ENCODE measurements at places on chromosomes 7 and 10.

DNA sequence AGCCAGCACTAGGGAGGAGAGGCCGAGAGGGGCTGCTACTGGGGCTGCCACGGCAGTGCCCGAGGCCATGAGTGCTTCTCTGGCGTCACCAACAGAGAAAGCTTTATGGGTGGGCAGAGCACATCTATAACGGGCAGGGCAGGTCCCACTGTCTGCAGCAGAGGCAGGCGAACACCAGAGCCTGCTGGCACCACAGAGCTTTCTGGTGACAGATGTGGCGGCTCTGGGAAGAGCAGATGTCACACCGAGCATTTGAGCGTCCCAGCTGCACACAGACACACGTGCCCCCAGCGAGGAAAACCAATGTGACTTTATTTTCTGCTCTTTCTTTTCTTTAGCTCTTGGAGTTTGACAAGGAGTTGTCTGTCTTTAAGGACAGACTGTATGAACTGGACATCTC lies 20.5 kb downstream of the NKX6-2 start:
- no peak for DNase-seq

DNA sequence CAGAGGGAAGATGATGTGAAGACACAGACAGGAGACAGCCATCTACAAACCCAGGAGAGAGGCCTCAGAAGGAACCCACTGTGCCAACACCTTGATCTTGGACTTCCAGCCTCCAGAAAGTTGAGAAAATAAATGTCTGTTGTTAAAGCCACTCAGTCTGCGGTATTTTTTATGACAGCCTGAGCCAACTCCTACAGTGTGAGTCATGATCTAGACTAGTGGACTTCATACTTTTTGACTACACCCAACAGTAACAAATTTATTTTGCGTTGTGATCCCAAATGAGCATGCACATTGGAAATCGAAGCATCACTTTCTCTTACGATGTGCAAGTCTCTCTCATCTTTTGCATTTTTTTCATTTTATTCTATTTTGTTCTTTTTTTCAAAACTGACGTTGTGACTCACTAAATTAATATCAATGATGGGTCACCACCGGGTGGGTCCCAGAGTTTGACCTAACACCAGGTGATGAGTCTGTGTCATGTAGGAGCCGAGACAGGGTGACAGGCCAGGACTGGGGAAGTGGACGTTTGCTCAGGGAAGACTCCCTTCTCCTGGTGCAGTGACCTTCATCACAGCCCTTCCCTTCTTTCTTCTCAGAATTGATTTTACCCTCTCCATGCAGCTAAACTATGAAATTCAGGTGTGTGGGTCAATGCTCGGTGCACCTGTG lies 28.9 kb downstream of the PHYH start:
- no peak for DNase-seq

DNA sequence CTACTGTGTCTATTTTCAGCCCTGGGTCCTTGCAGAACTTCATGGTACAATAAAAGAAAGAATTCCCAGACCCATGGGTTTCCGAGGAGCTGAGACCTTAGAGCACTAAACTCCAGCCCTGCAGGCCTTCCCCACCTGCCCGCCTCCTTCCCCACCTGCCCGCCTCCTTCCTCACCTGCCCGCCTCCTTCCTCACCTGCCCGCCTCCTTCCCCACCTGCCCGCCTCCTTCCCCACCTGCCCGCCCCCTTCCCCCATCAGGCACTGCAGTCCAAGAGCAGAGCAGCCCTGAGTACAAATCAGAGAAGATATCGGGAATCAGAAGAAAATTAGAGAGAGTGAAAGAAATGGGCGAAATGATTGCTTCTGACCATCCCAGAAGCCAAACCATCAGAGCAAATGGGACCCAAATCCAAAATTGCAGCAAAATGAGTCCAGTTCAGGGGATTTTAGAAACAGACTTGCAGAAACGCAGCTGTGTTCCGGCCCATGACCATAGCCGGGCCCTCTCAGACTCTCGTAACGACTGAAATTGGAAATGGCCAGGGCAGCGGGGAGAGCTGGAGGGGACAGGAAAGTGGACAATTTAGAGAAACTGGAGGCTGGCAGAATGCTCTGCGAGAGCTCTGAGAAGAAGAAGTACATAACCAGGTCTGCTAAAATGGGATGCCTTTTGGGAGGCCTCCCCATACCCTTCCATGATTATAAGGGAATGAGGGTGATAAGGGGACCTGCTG lies 568.4 kb downstream of the TCERG1L start:
- no peak for DNase-seq

DNA sequence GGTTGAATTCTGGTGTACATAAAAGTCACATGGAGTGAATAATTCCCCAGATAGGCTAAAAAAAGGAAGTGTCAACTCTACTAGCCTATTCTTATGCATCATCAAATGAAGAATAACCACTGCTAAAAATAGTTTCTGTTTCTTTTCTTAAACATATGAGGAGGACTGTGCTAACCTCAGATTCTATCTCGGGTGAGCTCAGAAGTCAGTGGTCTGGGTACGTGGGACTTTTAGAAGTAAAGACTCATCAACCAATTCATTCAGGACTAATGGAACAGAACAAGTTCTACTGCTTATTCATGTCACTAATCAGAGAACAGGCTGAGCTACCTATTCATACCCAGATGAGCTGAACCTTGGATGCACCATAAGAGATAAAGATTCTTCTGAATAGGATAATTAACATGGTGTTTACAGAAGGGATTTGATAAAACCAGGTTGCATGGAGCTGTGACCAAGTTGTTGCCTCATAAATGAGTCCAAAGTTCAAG lies 9.5 kb upstream of the ASAH2 start:
- no peak for DNase-seq

GRCh38 chr7:6705959-6706665 lies 635 bp downstream of the ZNF12 start:
- DNase-seq = no peak

DNA sequence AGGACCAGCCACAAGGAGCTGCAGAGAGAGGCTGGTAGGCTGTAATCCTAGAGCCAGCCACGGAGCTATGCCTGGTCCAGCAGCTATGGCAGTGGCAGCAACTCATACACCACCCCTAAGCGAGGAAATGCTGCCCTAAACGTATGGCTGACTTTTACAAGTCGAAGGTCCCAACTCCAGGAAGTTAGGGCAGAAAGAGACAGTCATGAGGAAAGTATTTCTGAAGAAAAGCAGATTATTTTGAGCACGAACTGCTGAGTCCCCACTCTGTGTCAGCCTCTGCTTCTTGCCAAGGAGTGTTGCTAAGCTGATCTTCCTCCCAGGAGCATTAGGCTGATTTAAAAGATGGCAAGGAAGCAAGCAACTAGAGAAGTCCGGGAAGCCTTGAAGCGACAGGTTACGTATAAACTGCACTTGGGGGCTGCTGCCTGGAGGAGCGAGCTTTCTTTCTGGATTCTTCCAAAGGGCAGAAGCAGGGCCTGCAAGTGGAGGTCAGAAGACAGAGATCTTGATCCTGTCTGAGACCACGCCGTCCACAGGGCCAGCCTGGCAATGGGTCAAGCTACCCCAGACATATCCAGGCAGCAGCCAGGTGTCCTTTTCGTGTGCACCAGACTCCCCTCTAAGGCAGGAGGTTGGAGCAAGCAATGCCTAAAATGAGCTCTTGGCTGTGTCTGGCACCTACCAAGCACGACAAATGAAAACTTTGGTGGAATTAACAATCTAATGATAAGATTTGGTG lies 39.4 kb downstream of the PLXNA4 start:
- DNase-seq = no peak

DNA sequence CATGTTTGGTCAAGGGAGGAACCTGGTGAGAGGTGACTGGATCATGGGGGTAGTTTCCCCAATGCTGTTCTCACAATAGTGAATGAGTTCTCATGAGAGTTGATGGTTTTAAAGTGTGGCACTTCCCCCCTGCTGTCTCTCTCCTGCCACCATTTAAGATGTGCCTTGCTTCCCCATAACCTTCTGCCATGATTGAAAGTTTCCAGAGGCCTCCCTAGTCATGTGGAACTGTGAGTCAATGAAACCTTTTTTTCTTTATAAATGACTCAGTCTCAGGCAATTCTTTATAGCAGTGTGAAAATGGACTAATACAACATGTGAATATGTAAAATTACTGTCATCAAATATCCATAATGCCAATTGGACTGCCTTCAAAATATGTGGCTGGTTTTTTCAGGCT lies 165.5 kb upstream of the TARP start:
- no peak for DNase-seq

DNA sequence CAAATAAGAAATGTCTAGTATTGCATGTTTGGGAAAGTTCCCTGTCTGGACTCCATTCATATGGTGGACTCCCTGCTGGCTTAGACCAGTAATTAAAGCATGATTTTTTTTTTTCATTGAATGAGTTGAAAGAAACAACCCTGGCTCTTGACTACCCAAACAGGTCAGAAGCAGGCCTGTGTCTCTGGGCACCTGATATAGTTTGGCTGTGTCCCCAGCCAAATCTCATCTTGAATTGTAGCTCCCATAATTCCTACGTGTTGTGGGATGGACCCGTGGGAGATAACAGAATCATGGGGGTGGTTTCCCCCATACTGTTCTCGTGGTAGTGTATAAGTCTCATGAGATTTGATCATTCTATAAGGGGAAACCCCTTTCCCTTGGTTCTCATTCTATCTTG lies 206.2 kb downstream of the TMEM178B start:
- DNase-seq = no peak

GRCh38 chr7:75650681-75651080 lies 88.1 kb downstream of the HIP1 start:
- no peak for DNase-seq

DNA sequence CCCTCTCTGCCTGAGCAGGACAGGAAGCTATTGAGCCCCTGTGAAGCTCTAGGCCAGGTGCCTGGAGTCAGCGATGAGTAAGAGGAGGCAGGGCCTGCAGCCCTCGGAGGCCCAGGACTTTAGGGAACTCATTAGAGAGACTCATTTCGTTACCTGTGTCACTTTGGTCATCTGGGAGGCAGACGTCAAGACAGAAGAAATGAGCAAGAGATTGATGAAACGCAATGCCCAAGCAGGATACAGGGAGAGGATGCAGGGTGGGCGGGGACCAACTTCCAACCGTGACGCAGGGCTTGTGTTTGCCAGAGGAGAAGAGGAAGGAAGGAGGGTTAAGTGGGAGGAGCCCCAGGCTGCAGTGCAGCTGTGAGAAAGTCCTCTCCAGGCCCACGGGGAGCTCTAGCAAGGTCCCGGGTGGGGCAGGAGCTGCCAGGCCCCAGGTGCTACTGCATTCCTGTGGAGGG lies 26.4 kb upstream of the GNA12 start:
- DNase-seq = no peak

GRCh38 chr7:30726296-30727006 lies 25.5 kb upstream of the INMT start:
- DNase-seq = no peak

Measured in stimulated activated CD4-positive, alpha-beta T cell treated with anti-CD3 and anti-CD28 coated beads, Interleukin-1b, Interleukin-23, amount 100 ng/mL, for 1 hour (primary cell).